ENCODE measurements at places on chromosomes 12 and 14.

DNA sequence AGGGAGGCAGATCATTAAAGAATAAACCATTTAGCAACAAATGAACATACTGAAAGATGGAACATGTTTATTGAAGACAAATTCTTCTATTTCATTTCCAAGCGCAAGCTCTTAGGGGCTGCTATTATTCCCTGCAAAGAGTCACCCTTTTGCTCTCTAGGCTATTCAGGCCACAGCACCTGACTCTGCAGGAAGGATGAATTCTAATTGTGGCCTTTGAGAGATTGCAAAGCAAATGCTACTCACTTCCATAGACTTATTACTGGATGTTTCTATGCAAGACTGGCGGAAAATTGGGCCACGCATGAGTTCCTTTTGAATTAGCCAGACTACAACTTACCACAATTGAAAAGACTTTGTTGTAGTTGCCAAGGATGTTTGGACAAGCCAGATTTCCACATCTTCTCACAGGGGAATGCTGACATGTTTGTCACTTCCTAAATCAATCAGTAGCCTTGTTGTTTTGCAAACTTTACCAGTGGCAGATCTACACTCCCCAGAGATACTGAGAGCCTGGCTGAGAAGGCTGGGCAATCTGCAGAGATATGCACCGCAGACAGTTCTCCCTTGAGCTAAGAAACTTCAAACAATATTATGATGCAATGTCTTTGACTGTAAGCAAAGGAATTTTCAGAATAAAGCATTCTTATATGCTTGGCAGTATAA is 334.3 kb upstream of the SYT1 start:
- DNase-seq = peak; percentile 62

- DNase-seq = peak; percentile 39
Observed at GRCh38 chr12:47088021-47088944, 8.5 kb upstream of the AMIGO2 start.

GRCh38 chr12:15206338-15206737 is 14.9 kb downstream of the RERG start:
- DNase-seq = no peak

- DNase-seq = no peak
Observed at GRCh38 chr14:22830443-22831010, 840 bp downstream of the MRPL52 start.

DNA sequence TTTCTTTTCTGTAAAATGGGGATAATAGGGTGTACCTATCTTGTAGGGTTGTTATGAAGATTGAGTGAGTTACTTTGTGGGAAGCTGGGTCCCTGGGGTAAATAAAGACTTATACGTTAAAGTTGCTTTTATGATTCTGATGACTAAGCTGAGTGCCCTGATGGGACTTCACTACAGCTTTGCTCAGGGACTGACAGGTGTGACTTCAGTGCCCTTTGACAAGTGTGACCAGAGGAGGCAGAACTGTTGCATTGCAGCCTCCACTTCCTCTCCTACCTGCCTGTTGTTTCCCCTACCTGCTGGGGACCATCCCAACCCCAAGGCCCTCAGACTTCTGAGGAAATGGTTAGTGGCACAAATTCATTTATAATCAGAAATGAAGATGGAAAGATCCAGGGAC is 119.3 kb downstream of the TSPAN9 start:
- no peak for DNase-seq

GRCh38 chr14:51682411-51682810 is 30.7 kb downstream of the FRMD6 start:
- peak; percentile 60 for DNase-seq

- DNase-seq = no peak
Observed at GRCh38 chr14:78130356-78130755, 39.8 kb upstream of the NRXN3 start.

GRCh38 chr14:74346341-74346740 is 1.9 kb upstream of the VRTN start:
- no peak for DNase-seq

DNA sequence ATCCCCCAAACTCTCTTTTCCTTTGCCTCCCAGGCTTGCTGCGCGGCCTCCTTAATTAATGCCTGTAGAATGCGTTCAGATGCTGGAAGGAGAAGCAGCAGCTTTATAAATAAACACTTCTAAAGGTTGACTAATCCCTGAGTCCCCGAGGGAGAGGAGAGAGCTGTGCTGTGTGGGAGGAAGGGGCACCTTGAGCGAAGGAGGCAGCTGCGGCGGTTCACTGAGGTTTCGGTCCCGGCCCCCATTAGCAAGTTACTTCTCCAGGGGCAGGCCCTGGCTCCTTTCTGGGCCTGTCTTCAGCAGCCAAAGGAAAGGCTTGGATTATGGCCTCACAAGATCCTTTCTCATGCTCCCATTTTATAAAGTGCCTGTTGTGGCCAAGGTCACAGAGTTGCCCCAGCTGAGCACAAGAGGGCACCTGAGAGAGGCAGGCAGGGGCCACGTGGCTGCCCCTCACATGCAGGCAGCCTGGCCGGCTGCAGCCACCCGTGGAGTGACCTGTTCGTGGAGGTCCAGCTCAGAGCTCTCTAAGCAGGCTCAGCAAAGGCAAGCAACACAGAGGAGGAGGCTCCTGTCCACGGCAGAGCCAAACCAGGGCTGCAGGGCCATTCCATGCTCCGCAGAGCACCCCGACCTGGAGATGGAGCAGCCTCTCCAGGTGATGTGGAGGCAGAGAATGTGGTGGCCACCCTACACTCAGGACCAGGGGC is 15.0 kb upstream of the CACNA2D4 start:
- peak; percentile 56 for DNase-seq

- DNase-seq = no peak
Observed at GRCh38 chr12:32170437-32170998, 63.9 kb downstream of the BICD1 start.

DNA sequence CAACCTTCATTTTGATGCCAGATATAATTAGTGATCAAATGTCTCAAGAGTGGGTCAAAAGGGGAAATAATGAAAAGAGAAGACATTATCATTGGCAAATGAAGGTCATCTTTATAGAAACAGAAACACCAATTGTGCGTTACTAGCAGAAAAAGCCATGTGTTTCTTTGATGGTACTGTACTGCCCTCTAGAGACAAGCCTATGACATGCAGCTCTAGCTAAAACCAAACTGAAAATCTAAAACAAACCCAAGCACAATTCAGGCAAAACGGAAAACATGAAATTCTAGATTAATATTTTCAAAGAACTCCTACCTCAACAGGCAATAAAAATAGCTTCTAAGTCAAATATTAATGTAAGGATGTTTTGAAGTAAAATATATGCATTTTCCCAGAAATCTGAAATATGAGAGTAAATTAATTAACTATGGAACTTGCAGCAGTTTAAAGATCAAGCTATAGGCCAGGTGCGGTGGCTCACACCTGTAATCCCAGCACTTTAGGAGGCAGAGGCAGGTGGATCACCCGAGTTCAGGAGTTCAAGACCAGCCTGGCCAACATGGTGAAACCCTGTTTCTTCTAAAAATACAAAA is 115.4 kb downstream of the KLHL28 start:
- peak; percentile 36 for DNase-seq

DNA sequence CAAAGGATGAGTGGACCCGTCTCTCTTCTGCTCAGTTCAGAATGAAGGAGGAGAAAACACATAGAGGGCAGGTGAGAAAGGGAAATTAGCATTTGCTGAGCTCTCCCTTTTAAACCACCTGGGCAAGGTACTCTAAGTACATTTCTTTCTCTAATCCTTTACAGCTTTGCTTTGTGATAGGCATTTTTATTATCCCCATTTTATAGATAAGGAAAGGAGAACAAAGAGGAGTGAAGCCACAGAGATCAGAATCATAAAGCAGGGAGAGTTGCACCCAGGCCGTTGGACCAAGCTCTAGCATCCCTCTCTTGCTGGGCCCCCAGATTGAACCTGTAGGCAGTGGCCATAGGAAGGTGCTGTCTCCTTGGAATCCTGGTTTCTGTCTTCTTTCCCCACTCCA is 47.0 kb downstream of the VCPKMT start:
- DNase-seq = no peak

DNA sequence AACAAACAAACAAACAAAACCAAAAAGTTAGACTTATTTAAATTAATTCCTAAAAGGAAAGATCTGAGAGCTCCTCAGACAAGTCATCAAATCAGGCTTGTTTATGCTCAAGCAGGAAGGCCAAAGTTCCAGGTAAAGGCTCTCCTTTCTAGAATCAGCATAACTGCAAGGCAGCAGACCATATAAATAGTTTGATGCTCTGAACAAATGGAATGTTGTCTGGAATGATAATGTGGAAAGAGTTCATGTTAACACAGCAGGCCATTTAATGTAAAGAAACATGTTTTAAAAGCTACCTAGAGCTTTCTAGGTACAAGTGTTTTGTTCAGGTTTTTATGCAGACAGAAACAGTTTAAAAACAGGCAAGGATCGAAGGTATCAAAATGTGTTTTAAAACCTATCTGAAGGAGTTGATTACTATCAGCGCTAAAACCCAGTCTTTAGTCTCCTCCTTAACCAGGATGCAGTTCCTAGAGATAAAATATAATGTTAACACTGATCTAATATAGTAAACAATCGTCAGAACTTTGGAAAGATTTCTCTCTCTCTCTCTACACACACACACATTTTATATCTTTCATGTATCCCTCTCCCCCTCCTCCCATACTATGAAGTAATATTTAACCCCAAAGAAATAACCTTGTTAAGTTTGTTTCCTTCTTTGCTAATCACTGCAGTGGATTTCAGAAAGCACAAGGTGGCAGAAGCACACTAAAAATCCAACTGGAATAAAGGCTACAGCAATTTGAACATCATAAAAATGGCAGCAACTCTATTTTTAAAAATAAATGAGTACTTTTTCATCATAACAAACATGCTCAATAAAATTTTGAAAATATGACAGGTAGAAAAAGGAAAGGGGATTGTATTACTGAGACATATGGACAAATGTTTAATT is 135.5 kb downstream of the PAWR start:
- DNase-seq = peak; percentile 63
